GM04504 (cell line): ENCODE measurements at places on chromosomes 4 and X.

DNA sequence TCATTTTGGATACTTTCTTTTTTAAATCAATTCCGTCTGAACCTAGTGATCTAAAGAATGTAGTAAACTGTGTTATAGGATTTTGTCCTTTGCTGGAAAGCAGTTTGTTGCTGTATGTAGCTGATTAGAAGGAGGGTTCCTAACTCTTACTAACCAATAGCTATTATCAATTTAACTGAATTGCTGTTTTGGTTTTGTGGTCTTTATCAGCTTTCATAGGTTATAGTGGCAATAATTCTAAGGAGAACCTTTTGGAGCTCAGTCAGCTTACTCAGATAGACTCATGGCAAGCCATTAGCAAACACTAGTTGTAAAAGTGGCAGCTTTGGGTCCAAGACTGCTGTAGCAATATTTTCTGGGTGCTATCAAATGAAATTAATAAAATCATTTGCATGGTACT lies 29.6 kb downstream of the SH3BGRL start:
- DNase-seq = no peak

- no peak for DNase-seq
Observed at GRCh38 chr4:107801766-107802211, 22.9 kb upstream of the SGMS2 start.

DNA sequence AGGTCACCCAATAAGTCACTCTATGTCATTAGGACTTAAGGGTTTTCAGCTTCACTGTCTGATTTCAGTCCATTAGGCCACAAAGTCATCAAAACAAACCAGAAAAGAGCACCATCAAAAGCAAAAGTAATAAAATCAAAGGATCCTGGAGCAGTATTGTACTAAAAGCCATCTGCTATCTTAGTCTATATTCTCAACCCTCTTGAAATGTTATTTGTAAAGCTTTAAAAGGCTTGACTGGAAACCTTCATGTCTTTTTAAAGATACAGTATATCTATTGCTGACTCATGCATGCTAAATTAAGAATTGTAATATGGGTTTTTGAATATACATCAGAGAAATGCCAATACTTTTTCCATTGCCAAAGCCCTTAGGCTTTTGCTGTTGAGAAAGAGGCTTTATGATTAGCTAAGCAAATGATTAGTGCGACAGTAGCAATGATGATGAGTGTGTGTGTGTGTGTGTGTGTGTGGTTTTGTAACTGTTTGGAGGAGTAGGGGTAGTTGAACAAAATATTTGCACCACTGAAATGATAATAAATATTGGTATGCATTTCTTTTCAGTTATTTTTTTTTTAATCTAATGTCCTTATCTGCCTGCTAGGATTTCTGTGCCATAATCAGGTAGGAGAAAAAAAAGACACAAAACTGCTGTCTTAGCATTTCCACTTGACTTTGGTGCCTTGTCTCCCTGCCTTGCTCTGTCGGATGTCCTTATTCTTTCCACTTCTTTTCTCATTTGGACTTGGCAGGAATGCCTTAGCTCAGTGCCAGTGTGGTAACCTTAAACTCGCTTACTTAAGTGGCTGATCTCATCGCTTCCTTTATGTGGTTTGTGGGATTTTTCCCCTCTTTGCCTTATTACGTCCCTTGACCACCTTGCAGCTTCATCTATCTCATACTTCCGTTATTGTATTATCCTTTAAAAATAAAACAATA lies 119.7 kb downstream of the PCDH7 start:
- no peak for DNase-seq

GRCh38 chr4:186104114-186104889 lies at the start of gene FAM149A:
Gene FAM149A, plus strand, starts transcription at chr4:186104704.
- no peak for DNase-seq

DNA sequence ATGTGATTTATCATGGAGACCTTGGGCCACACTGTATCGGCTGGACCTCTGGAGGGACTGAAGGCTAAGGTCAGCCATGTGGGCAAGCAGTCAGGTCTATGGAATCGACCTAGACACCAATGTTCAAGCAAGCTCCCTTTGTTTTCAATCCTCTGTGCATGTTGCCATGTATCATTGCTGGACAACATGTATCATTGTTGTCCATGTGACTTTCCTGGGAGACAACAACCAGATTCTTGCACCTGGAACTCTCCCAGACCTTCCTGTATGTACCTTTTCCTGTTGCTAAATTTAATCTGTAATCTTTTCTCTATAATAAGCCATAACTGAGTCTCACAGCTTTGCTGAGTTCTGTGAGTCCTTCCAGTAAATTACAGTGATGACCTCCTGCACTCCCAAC lies 329.4 kb upstream of the BOD1L1 start:
- no peak for DNase-seq
